CD4-positive, alpha-beta T cell (primary cell): ENCODE measurements at places on chromosomes 1 and 21.
A peak's percentile ranks its signal among the peaks of the same experiment; 100 is the strongest.

- no peak for DNase-seq
These were observed 466.2 kb upstream of the PBX1 start for GRCh38 chr1:164092603-164093353.

DNA sequence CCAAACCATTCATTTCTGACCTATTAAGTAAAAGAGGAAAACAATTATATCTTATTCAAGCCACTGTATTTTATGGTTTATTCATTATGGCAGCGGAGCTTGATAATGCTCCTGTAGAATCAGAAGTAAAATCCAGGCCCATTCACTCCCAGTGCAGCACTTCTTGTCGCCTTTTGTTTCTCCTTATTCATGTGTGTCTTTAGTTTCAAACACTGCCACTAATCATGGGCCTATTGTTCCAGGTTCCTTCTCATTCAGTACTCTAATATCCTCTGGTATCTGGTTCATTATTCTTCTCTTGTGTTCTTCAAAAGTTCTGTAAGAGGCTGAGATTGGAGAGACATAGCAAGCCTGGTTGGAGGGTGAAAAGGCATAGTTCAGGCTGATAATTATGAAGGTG is 218.3 kb downstream of the LRRIQ3 start:
- no peak for DNase-seq

DNA sequence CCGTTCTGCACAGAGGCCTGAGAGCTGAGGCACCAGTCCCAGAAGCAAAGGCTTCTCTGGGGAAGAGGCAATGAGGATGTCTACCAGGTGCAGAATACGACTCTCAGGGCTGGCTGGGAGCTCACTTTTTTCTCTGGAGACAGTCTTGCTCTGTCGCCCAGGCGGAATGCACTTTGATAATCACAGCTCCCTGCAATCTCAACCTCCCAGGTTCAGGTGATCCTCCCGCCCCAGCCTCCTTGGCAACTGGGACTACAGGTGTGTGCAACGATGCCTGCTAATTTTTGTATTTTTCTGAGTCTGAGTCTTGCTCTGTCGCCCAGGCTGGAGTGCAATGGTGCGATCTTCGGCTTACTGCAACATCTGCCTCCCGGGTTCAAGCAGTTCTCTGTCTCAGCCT is 17.6 kb downstream of the NADK start:
- no peak for DNase-seq

GRCh38 chr1:46488343-46489168 is 1.1 kb upstream of the DMBX1 start:
- no peak for DNase-seq

GRCh38 chr21:38334866-38335265 is 78.1 kb downstream of the KCNJ15 start:
- DNase-seq = no peak

DNA sequence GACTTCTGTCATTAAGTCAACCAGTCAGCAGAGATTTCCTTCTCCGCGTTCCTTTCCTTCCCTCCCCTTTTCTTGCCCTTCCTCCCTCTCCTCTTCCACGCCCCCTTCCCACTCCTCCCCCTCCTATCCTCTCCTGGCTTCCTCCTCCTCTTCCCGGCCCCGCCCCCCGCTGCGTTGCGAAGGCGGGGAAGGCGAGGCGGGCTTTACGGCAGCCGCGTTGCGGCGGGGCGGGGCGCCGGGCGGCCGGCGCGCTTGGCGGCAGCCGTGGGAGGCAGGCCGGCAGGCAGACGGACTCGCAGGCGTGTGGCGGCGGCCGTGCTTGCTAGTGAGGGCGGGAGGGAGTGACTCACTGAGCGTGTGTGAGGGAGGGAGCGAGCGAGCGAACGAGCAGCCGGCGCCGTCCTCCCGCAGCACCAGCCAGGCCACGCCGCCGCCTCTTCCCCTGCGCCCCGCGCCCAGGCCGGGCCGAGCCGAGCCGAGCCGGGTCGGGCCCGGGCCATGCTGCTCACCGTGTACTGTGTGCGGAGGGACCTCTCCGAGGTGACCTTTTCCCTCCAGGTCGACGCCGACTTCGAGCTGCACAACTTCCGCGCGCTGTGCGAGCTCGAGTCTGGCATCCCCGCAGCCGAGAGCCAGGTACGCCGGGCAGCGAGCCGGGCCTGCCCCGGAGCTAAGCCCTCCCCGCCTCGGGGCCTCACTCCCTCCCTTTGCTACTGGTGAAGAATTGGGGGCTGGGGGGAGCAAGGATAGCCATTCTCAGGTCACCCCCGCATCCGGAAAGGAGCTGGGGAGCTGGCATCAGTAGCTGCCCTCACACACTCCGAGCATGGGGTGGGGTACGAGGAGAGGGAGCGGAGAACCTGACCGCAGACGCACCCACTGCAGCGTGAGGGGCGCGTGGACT is at the start of gene DDI2:
Gene DDI2 (plus strand): TSS at position 286 of the 904 bp plus-strand sequence. CDS start 213 bp downstream, at position 499.
- DNase-seq = peak; percentile 91

- DNase-seq = no peak
These were observed 99.5 kb downstream of the FGGY start for GRCh38 chr1:59396387-59396786.

DNA sequence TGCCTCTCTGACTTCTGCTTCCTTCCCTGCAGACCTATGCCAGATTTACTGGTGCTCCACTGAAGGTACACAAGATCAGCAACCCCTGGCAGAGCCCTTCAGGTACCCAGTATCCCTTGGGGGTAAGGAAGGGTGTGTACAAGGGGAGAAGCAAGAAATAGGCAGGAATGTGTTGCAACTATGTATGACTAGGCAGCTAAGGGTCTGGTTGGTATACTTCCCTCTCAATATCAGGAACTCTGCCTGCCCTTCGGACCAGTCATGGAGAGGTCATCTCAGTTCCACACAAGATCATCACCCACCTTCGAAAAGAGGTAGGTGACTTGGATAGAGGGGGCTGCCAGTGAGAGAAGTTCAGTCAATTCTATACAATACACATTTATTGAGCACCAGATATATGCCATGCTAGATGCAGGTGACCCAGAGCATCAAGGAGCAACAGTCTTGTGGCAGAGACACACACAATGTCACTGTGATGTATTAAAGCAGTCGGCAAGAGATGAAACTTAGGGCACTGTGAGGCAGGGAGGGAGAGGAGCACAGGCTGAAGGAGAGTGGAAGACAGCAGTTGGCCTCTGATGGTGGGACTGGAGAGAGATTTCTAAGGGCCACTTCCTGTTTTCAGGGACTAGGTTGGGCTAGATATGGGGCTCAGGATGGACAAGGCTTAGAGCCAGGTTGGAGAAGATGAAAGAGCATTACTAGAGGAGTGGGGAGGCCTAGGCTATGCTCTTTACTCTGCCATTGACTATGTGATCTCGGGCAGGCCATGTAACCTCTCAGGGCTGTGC is 2.0 kb downstream of the MTX1 start:
- no peak for DNase-seq

DNA sequence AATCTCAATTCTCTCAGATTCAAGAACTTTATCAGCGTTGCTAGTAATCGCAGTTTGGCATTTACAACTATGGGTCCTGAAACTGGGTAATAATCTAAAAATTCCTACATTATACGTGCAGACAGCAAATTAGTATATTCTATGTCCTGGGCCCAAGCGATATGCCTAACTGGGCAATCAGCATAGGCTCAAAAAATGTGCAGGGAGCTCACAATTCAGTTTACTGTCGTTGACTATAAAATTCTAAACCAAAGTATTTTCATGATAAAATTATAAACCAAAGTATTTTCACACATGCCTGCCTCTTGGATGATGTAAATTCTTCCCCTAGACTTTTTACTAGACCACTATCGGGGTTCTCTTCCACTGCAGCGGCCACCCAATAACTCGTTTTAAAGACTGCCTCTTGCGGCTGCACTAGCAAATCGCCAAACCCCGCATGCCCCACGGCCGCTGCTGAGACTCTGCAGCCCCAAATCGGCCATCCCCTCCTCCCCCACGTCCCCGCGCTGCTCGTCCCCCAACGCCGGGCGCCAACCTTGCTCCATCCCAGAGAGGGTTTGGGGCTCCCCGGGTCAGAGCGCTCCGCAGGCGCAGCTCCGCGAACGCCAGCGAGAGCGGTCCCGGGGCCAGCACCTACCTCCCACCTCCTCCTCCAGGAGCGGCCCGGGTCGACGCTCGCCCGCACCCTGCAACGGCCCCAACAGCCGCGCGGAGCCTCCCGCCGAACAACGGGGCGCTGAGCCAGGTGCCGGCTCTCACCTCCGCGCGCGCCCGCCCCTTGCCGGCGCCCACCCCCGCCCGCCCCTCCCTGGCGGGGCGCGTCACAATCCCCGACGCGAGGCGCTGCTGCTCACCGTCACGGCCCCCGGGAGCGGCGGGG is 506 bp downstream of the SSX2IP start:
- no peak for DNase-seq

GRCh38 chr1:151540982-151541377 is 871 bp downstream of the TUFT1 start:
- DNase-seq = no peak

GRCh38 chr1:111364690-111365089 is 62.8 kb downstream of the OVGP1 start:
- DNase-seq = no peak

DNA sequence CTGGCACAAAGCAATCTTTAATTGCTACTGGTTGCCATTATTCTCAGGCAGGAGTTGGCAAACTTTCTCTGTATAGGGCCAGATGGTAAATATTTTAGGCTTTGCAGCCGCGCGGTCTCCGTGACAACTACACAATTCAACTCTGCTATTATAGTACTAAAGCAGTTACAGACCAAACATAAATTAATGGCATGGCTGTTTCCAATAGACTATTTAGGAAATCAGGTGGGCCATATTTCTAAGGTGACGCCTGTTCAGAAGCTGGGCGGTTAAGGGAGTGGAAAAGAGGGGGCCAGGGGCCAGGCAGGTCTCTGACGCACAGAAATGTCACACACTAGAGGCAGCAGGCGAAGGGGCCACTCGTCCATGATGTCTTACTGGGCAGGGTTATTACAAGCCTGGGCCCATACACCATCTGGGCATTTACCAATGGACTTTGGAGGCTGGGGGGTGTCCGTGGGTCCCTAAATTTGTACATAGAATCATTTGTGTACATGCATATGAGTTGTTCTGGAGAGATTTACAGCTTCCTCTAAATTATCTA is 80.1 kb downstream of the STUM start:
- DNase-seq = no peak

GRCh38 chr1:15737324-15738319 is 1.6 kb downstream of the SLC25A34 start:
- DNase-seq = no peak

- DNase-seq = no peak
These were observed 360.6 kb upstream of the USP24 start for GRCh38 chr1:55575571-55576279.

DNA sequence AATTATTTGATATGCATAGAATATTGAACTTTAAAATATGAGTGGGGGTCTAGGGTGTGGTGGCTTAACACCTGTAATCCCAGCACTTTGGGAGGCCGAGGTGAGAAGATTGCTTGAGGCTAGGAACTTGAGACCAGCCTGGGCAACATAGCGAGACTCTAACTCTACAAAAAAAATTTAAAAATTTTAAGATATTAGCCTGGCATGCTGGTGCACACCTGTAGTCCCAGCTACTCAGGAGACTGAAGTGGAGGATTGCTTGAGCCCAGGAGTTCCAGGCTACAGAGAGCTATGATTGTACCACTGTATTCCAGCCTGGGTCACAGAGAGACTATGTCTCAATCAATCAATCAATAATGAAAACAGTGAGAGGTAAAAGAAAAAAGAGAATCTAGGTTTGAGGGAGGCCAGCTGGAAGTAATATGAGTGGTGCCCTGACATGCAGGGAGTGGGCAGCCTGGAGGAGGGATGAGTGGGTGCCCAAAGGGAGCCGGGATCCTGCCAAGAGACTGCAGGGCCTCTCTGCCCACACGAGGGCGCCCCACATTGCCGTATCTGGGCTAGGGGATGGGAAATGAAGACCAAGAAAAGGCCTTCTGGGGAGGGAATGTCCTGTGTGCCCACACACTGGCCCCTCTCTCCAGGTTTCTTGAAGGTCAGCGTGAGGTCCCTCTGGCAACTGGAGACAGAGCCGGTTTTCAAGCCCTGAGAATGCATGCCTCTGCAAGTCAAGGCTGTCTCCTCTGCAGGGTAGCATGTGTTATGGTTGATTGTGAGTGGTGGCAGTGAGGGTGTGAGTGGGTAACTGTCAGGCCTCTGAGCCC is 93.9 kb upstream of the PPM1J start:
- DNase-seq = peak; percentile 41

DNA sequence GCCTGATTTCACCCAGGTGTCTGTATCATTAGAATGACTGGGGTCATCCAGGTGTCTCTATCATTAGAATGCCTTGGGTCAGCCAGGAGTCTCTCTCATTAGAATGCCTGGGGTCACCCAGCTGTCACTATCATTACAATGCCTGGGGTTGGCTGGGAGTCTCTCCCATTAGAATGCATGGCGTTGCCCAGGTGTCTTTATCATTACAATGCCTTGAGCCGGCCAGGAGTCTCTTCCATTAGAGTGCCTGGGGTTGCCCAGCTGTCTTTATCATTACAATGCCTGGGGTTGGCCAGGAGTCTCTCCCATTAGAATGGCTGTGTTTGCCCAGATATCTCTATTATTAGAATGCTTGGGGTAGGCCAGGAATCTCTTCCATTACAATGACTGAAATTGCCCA is 61.6 kb downstream of the RNF187 start:
- DNase-seq = no peak

GRCh38 chr1:85313888-85314696 is 37.7 kb upstream of the BCL10 start:
- DNase-seq = no peak

DNA sequence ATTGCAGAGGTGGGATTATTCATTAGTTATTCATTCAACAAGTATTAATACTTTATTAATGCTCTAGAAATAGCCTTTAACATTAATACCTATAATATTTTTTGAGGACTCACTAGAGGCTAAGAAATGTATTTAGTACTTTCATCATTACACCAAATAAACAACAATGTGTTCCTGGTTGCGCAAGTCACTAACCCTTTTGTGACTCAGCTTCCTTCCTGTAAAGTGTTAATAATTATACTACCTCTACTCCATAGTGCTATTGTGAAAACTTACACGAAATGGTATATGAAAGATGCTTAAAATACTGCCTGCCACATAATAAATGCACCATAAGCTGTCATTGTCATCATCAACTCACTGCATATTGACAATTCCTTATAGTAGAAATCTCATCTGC is 431.0 kb downstream of the DPYD start:
- DNase-seq = no peak

- DNase-seq = no peak
These were observed 3.2 kb upstream of the LYPLA2 start for GRCh38 chr1:23787701-23788100.

- DNase-seq = no peak
These were observed 11.7 kb downstream of the ZC3H12A start for GRCh38 chr1:37485902-37486679.

- DNase-seq = no peak
These were observed 7.5 kb upstream of the PYCR2 start for GRCh38 chr1:225931270-225932136.

GRCh38 chr1:114468047-114468446 is 43.0 kb downstream of the TRIM33 start:
- no peak for DNase-seq
